Fibroblast of mammary gland (primary cell): ENCODE measurements at places on chromosomes 7 and 10.
A peak's percentile ranks its signal among the peaks of the same experiment; 100 is the strongest.

GRCh38 chr7:40808378-40808942, 673.7 kb downstream of the SUGCT start:
- DNase-seq, result peak; percentile 98

- DNase-seq, result peak; percentile 53
These were observed 9.3 kb downstream of the CROT start for GRCh38 chr7:87354749-87355148.

DNA sequence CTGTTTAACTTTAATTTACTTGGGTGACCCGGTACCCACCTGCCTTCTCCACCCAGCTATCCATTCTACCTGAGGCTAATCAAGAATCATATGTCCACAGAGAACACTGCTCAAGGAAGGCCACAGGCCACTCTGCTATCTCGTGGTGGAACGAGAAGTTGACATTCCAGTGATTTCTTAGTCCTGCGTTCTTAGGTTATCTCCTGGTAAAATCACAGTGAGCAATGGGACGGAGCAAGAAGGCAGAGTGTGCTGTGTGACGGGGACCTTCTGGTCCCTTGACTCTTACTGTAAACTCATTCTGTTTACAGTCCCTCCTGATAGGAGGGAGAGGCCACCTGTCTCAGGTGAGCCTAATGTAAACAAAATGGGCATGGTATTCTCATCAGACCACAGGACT, 256.6 kb downstream of the TNS3 start:
- DNase-seq, result no peak

DNA sequence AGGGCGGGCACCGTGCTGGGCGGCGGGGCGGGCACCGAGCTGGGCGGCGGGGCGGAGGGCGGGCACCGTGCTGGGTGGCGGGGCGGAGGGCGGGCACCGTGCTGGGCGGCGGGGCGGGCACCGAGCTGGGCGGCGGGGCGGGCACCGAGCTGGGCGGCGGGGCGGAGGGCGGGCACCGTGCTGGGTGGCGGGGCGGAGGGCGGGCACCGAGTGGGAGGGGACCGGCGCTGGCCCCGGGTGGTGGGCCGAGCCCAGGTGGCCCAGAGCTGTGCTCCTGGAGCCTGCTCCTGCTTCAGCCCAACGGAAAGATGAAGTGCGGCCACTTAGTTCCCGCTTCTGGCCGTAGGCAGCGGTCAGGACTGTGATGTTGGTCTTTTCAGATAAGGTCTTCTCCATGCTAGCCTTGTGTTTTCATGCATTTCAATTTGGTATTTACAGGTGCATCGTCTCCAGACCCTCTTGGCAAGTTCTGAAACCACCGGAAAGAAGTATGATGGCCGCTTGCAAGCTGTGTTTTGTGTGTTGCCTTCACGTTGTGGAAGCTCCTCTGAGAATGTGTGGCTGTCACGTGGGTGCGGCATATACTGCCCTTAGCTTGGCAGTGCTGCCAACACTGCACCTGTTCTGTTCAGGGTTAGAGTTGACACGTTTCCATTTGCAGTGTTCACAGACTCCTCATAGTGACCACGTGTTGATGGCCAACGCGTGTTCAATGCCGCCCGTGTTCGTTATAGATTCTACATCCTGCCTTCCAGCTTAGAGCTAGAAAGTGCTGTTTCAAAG, 25.2 kb downstream of the IQCE start:
- no peak for DNase-seq
